ENCODE measurements at places on chromosomes 3 and 15.

- DNase-seq = no peak
Measured at GRCh38 chr15:81152799-81153198, 18.7 kb downstream of the CFAP161 start.

DNA sequence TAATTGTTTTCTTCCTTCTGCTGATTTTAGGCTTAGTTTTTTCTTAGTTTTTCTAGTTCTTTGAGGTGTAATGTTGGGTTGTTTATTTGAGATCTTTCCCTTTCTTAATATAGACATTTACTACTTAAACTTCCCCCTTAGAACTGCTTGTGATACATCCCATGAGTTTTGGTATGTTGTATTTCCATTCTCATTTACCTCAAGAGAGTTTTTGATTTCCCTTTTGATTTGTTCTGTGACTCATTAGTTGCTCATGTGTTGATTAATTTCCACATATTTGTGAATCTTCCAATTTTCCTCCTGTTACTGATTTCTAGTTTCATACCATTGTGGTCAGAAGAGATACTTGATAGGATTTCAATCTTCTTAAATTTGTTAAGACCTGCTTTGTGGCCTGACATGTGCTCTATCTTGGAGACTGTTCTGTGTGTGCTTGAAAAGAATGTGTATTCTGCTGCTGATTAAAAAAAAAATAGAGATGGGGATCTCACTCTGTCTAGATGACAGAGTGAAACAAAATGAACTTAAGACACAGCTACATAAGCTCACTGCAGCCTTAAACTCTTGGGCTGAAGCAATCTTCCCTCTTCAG is 22.3 kb downstream of the GRM2 start:
- DNase-seq = no peak

- no peak for DNase-seq
Measured at GRCh38 chr15:68561901-68562300, 16.9 kb upstream of the CORO2B start.

DNA sequence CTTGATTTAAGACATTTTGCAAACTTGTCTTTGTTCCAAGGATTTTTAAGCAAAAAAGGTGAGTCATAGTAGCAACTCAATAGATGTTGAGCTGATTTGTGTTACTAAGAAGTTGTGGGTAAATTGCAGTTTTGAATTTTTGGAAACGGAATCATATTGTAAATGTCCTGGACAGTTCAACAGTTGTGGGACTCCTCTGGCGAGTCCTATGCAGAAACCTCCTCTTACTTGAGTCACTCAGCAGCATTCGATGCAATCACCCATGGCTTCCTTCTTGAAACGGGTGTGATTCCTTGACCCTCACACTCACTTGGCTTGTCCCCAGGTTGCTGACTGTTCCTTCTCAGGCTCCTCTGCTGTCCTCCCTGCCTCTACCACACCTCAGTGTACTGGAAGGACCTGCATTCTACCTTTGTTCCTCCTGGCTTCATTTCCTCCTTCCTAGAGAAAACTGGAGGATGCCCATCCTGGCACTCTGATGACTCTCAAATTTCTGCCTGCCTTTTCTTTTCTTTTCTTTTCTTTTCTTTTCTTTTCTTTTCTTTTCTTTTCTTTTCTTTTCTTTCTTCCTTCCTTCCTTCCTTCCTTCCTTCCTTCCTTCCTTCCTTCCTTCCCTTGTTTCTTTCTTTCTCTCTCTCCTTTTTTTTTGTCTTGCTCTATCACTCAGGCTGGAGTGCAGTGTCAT is 52.8 kb upstream of the DGKG start:
- no peak for DNase-seq

DNA sequence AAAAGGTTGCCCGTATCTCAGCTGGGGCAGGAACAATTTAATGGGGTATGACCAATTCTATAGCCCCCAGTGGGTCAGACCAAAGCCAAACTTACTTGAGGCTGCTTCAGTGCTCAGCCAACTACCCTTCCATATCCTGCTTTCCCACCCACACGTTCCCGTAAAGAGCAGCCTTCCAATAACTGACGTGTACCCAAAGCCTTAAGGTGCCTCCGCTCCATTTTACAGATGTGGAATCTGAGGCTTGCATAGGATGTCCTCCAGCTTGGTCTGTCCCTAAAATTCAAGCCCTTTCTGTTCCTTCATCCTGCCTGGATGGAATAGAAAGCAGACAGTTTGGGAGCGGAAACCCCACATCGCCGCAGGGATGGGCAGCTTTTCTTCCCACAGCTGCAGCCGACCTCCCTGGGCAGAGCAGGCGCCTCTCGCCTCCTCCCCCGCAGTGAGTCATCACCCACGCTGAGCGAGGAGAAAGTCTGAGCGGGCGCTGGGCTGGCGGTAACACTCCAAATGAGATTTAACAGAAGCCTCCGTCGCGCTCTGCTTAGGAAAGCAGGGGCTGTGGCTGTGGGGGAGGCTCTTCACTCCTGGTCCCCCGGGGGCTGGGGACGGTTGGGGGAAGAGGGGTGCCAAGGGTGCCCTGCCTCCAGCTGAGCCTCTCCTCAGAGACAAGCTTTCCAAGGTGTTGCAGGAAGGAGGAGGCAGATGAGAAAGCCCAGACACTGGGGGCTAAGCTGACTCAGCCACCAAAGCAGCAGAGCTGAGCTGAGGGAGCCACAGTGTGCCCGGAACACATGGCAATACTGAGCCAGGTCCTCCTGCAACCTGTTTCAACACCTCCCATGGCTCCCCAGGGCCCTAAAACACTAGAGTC is 57.8 kb upstream of the HRH1 start:
- peak; percentile 4 for DNase-seq

GRCh38 chr3:2512881-2513280 is 414.2 kb downstream of the CNTN4 start:
- DNase-seq = no peak

DNA sequence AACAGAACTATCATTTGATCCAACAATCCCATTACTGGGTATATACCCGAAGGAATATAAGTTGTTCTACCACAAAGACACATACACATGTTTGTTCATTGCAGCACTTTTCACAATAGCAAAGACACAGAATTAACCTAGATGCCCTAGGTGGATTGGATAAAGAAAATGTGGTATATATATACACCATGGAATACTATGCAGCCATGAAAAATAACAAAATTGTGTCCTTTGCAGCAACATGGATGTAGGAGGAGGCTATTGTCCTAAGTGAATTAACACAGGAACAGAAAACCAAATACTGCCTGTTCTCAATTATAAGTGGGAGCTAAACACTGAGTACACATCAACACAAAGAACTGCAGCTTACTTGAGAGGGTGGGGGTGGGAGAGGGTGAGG is 142.5 kb downstream of the IL20RB start:
- no peak for DNase-seq
